ENCODE measurements at places on chromosomes 3 and 15.
A peak's percentile ranks its signal among the peaks of the same experiment; 100 is the strongest.

GRCh38 chr15:101368861-101369642, 74.0 kb upstream of the SNRPA1 start:
- DNase-seq, result no peak

DNA sequence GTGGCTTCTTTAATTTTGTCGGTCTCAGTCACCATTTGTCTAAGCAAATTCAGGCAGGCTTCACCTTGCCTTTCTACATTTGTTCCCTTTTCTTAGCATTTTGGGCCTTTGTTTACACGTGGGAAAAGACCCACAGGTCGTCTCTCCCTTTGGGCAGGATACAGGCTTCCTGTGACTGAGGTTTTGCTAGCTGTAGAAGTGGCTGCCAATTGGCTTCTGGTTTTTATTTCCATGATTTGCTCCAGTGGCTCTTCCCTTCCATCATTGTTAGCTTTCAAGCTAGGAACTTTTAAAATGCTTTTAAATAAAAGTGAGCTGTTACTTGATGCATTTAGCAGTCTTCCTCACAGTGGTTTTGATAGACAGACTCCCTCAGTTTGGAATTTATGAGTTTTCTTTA, 37.3 kb downstream of the MLH1 start:
- no peak for DNase-seq

DNA sequence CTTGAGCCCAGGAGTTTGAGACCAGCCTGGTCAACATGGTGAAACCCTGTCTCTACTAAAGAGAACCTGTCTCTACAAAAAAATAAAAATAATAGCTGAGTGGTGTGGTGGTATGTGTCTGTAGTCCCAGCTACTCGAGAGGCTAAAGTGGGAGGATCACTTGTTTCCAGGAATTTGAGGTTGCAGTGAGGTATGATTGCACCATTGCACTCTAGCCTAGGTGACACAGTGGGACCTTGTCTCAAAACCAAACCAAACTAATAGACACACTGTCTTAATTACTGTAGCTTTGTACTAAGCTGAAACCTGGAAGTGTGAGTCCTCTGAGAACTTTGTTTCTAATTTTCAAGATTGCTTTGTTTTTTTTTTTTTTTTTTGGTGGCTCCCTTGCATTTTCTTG, 30.4 kb downstream of the MGA start:
- peak; percentile 1 for DNase-seq

- DNase-seq, result no peak
These were observed 94.7 kb downstream of the OCA2 start for GRCh38 chr15:28004143-28005003.

DNA sequence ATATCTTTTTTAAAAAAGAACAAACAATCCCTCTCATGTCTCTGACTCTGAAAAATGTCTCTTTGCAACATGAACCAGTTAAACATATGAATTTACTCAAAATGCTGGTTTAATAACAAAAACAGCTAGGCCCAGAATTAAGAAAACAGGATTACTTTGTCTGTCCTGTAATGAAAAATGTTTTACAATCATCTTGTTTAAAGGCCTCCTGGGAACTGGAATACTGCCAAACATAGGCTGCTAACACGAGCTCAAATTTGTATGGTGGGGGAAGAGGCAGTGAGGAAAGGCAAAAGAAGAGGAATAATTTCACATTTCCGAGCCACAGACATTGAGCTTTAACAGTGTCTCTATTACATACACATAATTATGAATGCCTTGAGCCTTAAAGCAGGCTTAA, 61.7 kb upstream of the PPIB start:
- no peak for DNase-seq

DNA sequence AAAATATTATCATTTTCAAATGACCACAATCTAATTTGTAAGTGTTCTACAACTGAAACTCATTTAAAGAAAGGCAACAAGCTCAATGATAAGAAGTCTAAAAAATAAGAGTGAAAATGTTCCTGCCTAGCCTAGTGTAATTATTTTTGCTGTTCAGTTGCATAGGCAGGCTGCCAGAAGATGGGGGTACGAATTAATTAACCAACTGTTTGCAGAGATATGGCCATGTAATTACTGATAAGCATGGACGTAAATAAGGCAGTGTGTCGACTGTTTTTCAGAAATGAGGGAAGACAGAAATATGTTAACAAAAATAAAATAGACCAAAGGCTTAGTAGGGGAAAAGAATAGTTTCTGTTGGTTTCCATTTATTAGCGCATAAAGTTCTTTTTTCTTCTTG, 24.7 kb upstream of the SCAANT1 start:
- no peak for DNase-seq

DNA sequence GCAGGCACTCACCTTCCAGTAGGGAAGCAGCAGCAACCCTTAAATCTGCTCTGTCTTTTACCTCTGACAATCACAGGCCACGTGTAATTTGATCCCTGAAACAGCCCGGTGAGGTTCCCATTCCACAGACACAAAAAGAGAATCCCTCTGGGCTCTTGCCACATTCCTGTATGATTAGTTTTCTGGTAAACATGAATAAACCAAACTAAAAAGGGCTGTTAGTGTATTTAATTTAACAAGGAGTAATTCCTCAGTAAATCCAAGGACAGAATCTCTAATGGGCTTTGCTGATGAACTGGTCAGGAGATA, 186.9 kb downstream of the FAM43A start:
- DNase-seq, result no peak

DNA sequence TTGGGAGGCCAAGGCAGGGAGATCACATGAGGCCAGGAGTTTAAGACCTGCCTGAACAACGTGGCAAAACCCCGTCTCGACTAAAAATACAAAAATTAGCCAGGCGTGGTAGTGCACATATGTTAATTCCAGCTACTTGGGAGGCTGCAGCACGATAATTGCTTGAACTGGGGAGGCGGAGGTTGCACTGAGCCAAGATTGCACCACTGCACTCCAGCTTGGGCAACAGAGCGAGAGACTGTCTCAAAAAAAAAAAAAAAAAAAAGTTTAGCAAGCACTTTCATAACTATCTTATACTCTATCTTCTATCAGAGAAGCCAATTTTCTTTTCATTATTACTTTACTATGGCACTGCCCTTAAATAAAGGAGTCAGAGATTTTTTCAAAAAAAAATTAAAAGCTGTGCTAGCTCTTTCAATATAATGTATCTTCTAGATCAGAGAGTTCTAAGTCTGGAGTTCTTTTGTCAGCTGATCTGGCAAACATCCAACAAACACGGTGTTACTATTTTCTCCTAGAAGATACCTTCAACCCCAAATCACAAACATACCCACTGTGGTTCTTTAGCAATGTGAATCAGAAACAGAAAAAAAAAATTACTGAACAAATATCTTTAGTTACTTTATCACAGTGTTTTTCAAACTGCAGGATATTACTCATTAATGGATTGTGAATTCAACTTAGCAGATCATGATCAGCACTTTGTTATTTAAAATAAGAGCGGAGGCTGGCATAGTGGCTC, 3.0 kb downstream of the ZNF770 start:
- DNase-seq, result no peak

GRCh38 chr15:88479169-88479568, 11.7 kb downstream of the MRPS11 start:
- DNase-seq, result no peak

GRCh38 chr3:42732196-42732828, 29.7 kb upstream of the HHATL start:
- DNase-seq, result no peak

DNA sequence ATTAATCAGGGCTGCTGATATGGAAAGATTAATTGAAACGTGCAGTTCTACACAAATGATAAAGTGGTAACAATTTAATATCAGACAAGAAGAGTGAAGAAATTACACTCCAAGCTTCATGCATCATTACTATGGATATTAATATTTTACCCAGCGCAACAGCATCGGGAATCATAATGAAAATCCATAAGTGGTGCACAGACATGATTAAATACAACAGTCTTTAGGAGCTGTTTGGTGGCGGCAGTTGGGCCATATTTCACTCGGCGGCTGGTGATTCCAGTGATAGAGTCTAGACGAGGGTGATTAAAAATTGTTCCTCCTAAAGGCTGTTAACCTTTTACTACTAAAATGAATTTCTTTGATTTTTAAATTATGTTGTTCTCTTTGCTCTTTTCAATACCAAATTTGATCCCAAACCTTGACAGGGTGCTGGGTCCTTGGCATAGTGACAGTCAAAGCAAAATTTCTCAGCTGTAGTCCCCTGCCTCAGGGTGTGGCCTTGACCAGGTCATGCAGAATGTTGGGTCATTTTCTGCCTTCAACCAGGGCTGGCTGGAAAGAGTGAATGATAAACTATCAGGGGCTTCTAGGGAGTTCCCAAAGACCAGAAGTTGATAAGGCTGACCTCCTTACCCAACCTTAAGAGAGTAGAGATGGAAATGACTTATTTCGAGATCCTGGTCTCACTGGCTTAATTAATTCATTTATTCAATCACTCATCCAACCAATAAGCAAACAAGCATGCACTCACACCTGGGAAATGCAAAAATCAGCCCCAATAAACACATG, 392.0 kb downstream of the IL20RB start:
- DNase-seq, result no peak

DNA sequence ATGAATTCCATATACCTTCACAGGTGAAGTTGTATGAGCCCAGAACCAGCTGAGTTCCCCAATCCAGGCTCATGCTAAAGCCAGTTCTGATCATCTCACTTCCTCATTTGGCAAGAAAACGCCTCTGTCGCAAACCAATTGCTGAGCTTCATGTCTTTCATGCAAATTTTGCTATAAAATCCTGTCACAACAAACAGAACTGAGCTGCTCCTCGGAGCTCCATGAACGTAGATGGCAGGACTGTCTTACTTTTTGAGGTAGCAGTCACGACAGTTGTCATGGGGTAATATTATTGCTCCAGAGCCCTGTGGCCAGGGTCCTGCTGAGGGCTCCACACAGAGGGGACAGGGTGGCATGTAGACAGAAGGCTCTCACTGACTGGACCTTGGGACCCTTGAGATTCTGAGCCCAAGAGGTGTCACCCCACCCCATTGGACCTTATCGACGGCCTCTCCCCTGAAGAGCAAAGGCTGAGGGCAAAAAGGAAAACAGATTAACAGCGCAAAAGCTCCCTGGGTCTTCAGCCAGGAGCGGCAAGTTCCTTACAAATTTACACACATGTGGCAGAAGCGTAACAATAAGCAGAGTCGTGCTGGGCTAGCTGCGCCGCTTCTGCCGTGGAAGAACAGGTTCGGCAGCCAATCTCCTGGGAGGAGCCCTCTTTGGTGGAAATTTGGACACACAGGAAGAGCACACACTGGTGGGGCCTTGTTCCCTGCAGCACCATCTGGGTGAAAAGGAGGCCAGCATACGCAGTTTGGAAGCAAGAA, 249.2 kb downstream of the OPA1 start:
- no peak for DNase-seq

- DNase-seq, result no peak
These were observed 28.4 kb upstream of the MEF2A start for GRCh38 chr15:99537344-99537743.

- DNase-seq, result no peak
These were observed 16.4 kb upstream of the ALAS1 start for GRCh38 chr3:52181543-52181942.

All from stimulated activated CD8-positive, alpha-beta memory T cell treated with anti-CD3 and anti-CD28 coated beads, Interleukin-15, amount 100 ng/mL, for 48 hours (primary cell).